ENCODE measurements at places on chromosomes 7 and 10.

DNA sequence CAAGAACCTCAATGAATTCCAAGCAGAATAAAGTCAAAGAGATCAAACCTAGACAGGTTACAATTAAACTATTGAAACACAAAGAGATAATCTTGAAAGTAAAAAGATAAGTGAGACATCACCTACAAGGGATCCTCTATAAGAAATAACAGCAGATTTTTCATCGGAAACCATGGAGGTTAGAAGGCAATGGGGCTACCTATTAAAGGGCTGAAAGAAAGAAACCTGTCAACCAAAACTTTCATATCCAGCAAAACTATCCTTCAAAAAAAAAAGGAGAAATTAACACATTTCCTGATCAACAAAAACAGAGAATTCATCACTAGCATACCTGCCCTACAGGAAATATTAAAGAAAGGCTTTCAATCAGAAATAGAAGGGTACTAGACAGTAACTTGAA, 244.9 kb downstream of the ARHGAP12 start:
- DNase-seq, result no peak

DNA sequence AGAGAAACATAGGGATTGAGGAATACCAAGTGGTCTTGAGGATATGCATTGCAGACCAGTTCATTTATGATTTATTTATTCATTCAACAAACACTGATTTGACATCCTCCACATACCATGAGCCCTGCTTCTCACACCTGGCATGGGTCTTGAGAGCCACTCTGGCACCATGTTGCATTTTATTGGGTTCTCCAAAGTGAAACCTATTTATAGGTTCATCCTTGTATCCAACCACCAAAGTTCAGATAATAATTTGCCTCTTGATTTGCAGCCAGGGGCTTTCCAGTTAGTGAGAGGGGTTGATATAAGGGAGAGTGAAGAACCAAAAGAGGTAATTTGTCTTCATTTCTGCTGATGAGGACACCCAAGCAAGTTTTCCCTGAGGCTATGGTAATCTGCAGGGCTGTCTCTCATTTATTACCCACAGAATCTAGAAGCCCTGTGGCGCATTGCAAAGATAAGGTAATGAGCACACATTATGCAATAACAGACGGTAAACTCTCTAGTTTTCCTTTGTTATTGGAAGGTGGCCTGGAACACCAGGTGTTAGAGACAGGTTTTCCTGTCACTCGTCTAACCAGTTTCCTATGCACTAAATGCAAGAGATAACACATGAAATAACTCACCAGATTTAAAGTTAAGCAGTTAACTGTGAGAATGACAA, 28.8 kb upstream of the ICA1 start:
- no peak for DNase-seq

- DNase-seq, result no peak
Measured at GRCh38 chr10:99656199-99657064, 2.9 kb upstream of the ENTPD7 start.

DNA sequence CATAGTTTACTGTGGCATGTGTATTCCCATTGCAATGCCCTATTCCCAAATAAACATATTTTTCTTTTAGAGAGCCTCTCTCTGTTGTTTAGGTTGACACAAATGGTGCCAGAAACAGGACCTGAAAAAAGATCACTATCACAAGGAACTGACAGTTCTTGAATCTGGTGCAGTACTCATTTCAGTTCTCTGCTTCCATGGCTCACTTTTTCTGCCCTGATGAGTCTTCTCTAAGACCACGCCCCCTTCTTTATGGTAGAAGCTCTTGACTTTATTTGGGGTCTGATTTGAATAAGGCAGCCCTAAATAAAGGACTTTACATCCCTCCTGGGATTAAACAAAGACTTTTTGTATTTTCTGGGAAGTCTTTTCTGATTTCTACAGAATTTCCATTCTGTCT, 3.5 kb upstream of the CCDC126 start:
- DNase-seq, result no peak

DNA sequence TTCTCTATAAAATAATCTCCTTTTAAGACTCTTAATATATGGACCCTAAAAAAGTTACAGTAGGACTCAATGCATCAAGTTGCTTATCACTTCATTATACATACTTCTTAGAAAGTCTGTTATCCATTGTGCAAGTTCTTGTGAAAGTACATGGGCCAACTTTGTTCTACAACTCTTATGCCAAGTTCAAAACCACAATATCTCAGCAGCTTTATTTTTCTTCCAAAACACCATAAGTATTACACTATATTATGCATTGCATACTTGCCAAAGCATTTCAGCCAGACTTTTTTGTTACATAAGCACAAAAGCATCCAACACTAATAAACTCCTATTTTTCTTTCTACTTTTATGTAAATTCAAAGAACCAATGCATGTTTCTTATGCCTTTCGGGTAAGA, 94.4 kb downstream of the AHR start:
- DNase-seq, result no peak

DNA sequence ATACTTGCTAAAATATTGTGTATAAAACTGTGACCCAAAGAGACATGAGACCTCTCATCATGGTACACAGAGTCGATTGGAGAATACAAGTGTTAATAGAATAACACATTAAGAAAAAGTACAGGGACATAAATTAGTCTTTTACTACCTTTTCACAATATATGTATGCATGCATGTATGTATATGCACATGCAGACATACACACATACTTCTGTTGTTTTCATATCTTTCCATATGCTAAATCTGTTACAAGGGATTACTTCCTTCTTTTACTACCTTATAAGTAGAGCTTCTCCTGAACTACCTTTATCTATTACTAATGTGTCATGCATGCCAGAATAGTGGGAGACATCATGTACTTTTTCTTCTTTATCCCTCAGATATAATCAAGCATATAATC, 131.6 kb downstream of the GPR158 start:
- DNase-seq, result no peak

GRCh38 chr10:8402576-8402975, 348.1 kb downstream of the GATA3 start:
- DNase-seq, result peak; percentile 57

DNA sequence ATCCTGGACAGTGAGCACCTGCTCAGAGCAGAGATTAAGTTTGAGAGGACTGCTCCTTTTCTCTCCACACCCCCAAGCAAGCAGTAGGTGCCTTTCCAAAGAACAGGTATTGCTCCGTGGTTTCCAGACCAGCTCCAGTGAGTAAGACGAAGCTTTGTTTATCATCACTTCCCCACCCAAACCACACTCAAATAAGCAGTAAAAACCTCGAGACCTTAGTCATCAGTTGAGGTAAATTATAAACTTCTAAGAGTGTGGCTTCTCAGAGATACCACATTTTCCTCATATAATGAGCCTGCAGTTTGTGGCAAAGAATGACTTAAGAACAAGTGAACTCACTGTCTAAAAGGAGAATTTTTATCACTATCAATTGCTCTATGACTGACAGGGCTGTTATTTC, 50.0 kb upstream of the GRB10 start:
- no peak for DNase-seq

GRCh38 chr7:4791738-4792536, 16.5 kb downstream of the AP5Z1 start:
- DNase-seq, result peak; percentile 78

- DNase-seq, result no peak
Measured at GRCh38 chr10:24894309-24894708, 58.1 kb downstream of the PRTFDC1 start.

DNA sequence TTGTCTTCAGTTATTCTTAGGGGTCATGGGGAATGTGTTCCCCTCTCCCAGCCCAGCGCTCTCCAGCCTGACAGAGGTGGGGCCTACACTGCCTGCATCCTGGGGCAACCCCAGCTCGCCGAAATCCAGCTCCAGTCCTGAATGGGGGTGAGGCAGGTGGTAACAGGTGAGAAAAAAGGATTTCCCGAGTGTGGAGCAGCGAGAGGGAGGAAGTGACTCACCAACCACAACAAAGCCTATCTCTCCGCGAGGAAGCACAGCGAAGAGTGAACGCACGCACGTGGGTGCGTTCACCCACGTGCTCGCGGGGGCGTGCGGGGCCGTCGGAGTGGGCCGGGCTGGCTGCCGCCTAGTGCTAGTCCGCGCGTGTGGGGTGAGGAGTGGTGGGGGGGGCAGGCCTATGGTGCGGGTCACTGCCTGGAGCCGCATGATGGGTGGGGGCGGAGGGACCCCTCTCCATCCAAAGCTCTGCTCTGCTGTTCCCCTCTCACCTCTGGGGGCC, 855 bp upstream of the PALD1 start:
- DNase-seq, result peak; percentile 80

DNA sequence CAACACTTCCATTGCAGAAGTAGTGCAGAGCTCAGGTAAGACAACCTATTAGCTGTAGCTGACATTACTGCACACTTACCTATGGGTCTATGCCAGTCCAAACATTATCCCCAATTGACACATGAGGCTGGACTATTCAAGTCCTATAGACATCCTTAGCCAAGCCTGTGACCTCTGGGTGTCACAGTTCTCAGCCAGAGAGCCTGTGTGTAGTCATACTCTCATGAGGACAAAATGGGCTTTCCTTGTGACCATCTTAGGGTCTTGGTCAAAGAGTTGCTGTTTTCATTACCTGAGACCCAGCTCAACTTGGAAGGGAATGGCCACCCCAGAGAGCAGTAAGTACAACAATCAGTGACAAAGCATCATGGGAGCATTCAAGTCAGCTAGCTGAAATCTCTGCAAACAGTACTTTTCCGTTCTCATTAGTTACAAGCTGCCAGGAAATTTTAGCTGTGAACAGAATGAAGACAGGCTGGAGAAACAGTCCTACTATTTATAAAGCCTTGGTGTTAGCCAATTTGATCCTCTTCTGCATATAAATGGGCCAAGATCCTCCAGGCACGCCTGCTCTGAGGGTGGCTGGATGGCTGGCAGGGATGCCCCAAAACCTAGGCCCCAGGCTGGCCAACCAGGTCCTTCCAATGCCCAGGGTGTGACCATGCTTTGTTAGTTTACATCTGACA, 44.3 kb downstream of the NUDCD3 start:
- DNase-seq, result no peak

GRCh38 chr7:158814637-158815036, 14.7 kb downstream of the ESYT2 start:
- DNase-seq, result peak; percentile 38

DNA sequence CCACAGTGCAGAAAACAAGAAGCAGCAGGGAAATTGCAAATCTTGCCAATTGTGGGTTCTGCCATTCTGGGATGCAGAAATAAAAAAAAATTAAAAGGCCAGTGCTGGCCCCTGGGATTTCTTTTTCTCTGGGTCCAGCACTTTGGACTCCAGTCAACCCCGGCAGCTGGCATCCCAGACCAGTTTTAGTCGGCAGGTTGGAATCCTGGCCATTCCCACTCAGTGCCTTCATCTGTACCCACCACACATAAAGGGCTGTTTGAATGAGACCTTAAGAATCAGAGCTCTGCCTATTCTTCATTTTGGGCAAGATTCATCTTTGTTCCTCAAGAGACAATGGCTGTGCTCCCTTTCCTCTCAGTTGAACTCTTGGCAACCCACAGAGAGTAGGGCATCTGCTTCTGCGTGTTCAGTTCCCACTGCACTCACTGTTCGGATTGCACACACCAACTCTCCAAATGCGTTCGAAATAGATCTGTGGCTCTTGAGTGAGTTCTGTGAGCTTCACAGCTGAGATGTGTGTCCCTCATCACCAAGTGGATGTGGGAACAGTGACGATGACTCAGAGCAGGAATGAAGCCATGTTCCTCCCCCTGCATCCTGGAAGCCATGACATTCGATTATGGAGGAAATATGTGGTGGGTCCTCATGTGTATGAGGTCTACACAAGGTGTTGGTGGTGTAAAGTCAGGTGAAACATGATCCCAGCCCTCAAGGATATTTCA, 63.0 kb upstream of the EGFR start:
- DNase-seq, result no peak

GRCh38 chr7:95059842-95060313, 152.5 kb downstream of the PPP1R9A start:
- DNase-seq, result no peak

- no peak for DNase-seq
Measured at GRCh38 chr7:81308643-81309322, 389.9 kb upstream of the SEMA3C start.

DNA sequence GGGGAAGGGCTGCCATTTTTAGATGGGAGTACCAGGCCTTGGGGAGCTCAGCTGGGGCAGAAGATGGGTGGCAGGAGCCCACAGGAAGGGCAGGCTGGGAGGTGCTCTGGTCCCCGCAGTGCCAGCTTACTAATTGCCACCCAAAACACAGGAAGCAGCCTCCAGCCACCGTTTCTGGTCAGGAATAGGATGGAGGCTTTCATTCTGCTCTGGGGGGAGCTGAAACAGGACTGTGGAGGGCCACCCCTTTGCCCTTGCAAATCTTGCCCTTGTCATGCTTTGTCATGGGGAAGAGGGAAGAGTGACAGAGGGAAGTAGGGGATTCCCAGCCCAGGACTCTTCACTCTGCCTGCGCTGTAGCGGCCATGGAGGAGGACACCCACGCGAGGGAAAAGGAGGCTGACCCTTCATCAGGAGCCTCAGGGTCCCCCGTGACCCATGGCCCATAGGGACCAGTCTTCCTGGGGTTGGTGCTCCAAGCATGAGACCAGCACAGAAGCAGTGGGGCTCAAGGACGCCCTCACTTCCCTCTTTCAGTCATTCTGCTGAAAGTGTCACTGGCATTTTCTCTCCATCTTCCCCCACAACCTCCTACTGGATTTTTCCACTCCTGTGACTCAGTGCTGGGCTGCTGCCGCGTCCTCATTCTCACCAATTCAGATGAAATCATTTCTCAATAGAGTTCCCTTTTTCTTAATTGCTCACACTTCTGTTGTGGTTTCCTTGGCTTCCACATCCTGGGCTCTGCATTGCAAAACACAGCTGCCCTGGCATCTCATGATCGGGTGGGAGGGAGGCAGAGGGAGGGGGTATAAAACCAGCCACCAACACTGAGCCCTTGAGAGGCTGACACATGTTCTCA, 61.9 kb downstream of the MKI67 start:
- peak; percentile 75 for DNase-seq

GRCh38 chr7:65722361-65722792, 150.5 kb upstream of the VKORC1L1 start:
- peak; percentile 66 for DNase-seq

- DNase-seq, result no peak
Measured at GRCh38 chr7:47277321-47277781, 304.6 kb downstream of the TNS3 start.

DNA sequence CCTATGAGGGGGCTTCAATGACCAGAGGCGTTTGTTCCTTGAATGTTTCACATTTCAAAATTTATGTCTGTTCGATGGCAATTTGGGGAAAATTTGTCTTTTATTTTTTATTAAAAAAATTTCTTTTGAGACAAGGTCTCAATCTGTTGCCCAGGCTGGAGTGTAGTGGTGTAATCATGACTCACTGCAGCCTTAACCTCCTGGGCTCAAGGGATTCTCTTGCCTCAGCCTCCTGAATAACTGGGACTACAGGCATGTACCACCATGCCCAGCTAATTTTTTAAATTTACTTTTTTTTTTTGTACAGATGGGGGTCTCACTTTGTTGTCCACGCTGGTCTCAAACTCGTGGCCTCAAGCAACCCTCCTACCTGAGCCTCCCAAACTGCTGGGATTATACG, 39.7 kb downstream of the OTUD1 start:
- no peak for DNase-seq

DNA sequence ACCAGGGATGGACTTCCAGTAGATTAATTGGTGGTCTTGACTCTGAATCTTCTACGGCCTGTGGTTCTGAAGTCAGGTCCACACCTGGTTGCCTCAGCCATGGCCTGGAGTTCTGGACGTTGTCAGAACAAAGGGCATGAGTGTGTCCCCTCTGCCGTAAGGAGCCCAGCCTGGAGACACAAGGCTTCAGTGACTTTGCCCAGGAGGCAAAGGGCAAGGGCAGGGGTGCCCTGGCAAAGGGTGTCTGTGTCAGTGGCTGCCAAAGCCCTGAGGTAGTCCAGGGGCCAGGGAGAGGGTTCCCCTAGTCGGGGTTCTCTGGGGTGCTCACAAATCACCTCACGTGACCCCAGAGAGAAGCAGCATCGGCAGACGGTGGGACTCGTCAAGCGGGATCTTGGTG, 273.2 kb upstream of the ZNF32 start:
- DNase-seq, result no peak
